ENCODE measurements at places on chromosomes 13 and 19. TPM values are rescaled to one million over a fixed set of nuclear protein-coding genes. Genes with fewer than 3 reads are reported as not detected.

HSH2D gene
- 0.94 TPM for total RNA-seq

VSTM2B gene
- not detected for total RNA-seq

IGSF23 gene
- not detected for total RNA-seq

DNA sequence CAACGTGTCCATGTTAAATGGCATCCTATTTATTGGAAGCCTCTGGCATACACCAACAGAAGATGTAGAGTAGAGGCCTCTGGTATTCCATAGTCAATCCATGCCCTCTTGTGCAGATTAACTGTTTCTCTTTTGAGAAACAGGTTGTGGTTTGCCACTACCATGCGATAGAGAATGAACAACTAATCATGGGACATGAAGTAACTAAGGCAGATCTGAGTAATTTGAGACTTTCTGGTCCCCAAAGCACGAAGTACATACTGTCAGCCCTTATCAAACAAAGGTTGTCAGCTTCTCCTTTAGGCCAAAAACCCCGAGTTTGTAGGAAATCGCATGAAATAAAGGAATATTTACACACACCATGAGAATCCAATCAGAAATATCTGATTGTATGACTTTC is 3.6 kb downstream of the ZNF121 start:
- no peak for ATAC-seq

GRCh38 chr13:41462427-41462826 is 5.1 kb downstream of the RGCC start:
- ATAC-seq: no peak

DNA sequence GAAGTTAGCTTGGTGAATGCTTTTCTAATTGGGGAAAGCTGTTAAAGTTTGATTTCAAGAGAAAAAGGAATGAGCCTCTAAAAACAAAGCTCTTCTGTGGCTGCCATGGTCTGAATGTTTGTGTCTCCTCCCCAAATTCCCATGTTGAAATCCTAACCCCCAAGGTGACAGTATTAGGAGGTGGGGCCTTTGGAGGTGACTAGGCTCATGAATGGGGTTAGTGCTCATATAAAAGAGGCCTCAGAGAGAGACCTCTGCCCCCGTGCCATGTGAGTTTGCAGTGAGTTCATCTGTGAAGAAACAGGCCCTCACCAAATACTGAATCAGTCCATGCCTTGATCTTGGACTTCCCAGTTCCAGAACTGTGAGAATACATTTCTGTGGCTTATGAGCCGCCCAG is 56.5 kb downstream of the ARHGEF7 start:
- no peak for ATAC-seq

DNA sequence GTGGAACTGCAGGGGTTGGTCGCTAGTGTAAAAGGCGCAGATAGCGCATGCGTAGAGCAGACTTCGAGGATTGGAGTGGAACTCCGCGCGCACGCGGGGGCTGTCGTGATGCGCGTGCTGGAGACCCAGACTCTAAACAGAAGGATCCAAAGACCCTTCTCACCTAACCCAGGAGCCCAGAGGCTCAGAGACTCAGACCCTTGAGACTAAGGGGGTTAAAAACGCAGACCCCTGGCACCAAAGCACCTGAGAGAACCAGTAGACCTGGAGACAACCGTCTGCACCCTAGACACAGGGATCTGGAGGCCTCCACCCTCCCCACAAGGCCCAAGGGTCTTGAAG is 567 bp upstream of the CTU1 start:
- peak; percentile 63 for ATAC-seq

DNA sequence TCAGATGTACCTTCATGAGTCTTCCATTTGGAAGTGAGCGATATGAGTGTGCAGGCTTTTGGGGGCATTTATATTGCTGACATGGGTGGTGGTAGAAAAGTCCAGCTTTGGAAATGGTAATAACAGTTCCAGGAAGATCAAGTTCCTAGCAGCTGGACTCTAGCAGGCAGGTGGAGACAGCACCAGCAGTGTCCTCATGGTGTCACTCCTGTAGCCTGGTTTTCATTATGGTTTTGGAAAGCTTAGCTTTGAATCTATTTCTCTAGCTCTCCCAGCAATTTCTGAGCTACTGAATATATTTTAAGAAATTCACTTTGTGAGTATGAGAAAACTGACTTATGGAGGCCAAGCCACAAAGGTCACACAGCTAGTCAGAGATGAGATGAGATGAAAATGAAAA is 523.2 kb upstream of the HTR2A start:
- no peak for ATAC-seq

DCLK1 gene
- 68.3 TPM for total RNA-seq

DNA sequence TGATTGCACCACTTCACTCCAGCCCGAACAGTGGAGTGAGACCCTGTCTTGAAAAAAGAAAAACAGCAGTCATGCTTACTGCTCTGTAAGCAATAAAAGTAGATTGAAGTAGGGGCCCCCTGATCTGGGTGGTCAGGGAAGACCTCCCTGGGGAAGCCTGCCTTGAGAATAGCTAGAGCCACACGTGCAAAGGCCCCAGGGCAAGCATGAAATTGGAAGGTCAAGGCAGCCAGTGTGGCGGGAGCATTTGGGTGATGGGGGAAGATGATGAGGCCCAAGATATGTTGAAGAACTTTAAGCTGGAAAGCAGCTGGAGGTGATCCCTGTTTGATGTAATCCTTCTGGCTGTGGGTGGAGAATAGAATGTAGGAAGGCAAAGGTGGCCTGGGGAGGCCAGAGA is 104.4 kb downstream of the SIPA1L3 start:
- ATAC-seq: no peak

DLL3 gene
- not detected for total RNA-seq

- ATAC-seq: no peak
Observed at GRCh38 chr13:28401303-28402056, 93.4 kb downstream of the FLT1 start.

- no peak for ATAC-seq
Observed at GRCh38 chr13:65488606-65489005, 1741.5 kb downstream of the PCDH9 start.

DNA sequence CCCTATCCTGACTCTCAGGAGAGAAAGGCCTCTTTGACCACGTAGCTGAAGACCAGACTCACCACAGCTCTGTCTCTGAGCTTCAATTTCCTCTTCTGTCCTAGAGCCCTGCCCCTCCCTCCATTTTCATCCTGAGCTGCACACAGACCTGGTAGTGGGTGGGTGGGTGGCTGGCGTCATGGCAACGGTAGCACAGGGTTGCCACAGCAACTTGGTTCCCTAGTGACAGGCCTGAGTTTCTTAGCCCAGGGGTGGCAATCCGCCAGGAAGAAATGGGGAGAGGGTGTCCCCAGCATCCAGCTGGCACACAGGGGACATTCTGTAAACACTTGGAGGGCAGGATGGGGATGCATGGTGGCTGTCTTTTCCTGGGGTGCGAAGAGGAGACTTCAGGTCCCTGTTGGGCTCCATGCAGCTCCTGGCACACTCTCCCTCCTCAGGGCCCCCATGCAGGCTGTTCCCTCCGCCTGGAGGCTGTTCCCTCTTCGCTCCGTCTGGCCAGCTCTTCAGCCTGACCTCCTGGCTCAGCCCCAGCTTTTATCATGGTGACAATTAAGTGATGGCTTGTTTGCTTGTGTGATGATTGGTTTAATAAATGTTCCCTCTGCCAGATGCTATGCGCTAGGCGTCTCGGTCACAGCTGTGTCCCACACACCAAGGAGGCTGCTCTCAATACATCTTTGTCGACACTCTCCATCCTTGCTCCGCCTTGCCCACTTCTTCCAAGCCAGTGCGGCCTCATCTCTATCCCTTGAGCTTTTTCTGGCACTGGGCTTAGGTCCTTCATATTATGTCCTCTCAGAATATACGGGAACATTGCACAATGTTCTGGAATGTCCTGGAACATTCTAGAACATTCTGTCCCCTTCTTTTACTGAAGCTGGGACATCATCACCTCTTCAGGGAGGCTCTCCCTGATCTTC is 7.4 kb upstream of the KLHL26 start:
- peak; percentile 88 for ATAC-seq

DNA sequence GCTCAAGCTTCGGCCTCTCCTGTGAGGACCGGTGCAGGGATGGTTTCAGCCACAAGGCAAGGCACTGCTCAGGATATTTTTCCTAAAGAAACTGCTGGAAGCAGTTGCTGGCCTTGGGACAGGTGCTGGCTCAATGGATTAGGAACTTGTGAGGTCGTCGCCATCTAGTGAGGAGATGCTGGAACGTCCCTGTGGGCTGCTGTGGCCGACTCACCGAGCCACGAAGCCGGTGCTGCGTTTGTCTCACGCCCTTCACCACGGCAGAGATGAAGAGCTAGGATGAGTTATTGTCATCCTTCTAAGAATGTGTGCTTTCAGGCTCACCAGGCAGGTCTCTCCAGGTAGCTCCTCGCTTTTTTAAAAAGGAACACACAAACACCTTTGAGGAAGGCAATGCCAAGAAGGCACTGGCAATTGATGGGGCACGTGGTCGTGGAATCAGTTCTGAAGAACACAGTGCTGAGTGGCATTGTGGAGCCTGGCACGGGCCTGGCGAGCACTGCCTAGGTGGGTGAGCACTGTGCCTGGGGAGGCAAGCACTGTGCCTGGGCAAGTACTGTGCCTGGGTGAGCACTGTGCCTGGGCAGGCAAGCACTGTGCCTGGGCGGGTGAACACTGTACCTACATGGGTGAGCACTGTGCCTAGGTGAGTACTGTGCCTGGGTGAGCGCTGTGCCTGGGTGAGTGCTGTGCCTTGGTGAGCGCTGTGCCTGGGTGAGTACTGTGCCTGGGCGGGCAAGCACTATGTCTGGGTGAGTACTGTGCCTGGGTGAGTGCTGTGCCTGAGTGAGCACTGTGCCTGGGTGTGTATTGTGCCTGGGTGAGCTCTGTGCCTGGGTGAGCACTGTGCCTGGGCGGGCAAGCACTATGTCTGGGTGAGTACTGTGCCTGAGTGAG is 140.4 kb downstream of the TEX29 start:
- ATAC-seq: peak; percentile 31

DNA sequence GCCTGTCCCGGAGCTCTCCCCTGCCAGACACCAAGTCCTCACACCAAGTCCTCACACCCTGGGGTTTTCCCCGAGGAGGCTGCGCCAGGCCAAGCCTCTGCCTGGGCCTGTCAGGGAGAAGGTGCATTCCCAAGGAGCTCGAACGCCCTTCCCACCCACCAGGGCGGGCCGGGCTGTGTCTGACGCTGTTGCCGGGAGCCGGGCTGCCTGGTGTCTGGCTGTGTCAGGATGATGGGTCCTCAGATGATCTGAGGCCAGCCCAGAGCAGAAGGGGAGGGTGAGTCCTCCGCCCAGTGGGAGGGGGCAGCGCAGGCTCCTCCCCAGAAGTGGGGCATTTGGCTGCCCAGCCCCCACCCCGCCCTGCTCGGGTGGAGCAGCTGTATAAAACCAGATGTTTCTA is 2.3 kb upstream of the HAS1 start:
- peak; percentile 88 for ATAC-seq

DNA sequence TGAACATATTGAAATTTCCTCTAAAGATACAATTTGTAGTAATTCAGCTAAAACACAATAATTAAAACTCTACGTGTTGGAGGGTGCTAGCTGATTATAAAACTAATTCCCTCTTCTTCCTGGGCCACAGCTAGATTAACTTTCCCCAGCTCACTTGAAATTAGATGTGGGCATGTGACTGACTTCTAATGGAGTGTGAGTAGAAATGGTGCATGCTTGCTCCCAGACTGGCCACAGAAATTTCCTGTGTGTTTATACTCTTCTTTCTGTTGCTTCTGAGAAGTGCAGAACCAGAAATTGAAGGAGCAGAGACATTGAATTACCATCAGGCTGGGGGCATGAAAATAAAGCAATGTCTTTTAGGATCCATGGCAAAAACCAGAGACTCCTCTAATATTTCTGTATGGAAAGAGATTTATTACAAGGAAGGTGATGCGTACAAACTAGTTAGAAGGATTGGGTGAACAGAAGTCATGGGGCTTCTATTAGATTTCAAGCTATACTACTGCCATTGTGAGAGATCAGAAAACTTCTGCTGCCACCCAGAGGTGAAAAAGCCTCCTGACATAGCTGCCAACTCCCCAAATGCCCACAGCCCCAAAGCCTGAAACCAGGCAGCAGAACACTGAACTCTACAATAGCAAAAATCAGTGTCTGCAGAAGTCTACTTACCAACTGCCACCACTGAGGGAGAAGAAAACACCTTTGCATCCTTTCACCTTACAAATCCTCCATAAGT is 379.2 kb upstream of the MIR17HG start:
- ATAC-seq: no peak

DNA sequence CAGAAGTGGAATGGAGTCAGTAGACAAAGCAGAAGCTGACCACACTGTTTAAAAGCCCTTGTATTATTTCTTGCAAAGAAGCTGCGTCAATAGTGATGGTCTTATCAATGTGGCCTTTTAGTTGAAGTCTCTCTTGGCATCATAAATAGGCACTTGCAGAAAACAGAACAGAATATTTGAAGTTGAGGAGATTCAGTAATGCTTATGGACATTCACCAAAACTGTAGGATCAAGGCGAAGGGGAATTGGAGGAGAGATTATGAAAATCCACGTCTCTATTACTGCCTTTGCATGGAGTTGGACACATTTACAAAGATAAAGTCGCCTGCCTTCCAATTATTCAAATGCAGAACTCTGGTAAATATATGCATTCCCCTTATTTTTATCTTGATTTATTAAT is 1482.8 kb downstream of the EFNB2 start:
- no peak for ATAC-seq

DNA sequence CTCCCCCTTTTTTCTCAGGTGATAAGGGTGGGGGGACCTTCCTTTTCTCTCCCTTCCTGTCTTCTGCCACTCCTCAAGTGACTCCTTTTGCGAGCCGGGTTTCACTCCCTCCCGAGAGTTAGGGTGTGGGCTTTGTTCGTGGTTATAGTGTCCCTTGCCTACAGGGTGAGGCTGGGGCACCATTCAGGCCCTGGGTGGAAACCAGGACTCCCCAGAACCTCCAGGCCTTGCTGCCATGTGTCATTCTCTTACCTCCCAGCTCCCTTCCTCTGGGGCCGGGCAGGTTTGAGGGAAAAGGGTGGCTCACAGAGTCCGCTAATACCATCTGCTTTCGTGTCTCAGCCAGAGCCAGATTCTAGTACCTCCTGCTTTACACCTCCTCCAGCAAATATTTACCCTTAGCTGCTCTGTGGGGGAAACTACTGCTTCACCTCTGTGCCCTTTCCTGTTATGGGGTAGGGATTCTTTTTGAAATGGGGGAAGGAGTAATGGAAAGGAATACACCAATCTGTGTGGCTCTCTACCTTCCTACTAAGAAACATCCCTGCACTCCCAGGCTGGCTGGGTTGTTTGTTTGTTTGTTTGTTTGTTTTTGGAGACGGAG is 2.8 kb downstream of the ACTN4 start:
- no peak for ATAC-seq

DNA sequence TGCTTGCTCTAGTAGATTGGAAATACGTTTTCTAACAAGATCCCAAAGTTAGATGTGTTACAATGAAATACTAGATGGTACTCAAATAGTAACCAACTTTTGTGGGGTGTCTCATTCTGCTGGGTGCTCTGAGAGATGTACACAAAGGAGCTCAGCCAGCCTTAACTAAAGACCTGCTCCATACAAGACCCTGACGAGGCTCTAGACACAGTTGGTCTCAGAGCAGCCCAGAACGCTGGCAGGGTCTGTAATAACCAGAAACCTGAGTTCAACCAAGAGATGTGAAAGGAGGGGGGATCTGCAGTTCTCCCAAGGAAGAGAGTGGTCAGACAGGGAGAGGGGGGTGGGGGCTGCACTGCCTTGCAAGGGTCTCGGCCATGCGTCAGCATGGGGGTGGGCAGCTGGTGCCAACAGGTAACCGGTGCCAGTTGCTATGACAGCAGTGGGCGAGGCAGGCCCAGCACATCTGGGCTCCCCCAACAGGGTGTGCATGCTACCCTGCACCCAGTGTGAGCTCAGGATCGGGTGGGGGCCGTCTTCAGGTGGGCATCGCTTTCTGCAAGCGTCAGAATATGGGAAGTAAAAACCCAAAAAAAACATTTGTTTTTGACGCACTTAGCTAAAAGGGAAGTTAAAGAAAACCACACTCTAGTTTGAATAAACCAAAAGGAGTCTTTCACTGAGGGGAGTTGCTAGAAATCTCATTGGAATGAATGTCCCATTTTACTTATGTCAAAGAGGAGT is 68.0 kb upstream of the GPR183 start:
- ATAC-seq: no peak

All from gastroesophageal sphincter (tissue), 4 donors.